ENCODE measurements at places on chromosomes 5 and 9. TPM values are rescaled to one million over a fixed set of nuclear protein-coding genes. Genes with fewer than 3 reads are reported as not detected.

- no peak for DNase-seq
Observed at GRCh38 chr5:130974021-130974683, 190.9 kb downstream of the HINT1 start.

DNA sequence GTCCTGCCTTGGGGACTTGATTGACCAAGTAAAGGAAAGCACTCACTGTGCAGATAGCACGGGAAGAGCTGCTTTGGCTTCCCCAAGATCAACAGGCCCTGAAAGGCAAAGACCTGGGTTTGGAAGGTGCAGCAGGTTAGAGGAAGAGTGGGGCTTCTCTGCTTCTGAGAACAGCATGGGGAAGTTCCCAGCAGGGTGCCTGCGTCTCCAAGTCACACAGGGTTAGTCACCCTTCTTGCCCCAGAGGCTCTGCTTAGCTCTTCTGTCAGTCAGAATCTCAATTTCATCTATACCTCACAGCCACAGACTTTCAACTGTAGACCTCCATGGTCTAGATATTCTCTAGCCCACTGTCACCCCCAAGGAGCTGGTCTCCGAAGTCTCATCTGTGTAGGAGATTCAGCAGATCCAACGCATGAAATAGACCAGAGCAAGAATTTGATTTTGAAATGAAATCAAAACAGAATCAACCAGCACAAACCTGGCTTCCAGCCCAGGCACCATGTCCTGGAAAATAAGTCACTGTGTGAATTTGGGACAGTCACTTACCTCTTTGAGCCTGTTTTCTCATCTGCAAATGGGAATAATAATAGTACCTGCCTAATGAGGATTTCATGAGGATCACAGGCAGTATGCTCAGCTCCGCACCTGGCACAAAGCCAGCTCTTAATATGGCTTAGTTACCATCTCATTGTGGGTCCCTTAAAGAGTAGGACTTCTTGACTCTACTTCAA lies 64.0 kb downstream of the SFXN1 start:
- DNase-seq = no peak

- DNase-seq = no peak
Observed at GRCh38 chr9:20395651-20396050, 226.6 kb downstream of the MLLT3 start.

DNA sequence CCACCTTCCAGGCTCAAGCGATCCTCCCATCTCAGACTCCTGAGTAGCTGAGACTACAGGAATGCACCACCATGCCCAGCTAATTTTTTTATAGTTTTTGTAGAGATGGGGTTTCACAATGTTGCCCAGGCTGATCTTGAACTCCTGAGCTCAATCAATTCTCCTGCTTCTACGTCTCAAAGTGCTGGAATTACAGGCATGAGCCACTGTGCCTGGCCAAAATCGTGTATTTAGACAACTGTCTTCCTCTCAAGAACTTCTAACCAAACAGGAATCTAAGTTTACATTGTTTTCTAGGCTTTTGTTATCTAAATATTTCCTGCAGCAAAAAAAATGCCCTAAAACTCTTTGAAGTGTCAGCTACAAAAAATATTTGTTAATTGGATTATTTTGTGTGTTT lies 78.8 kb downstream of the NLN start:
- DNase-seq = no peak

- no peak for DNase-seq
Observed at GRCh38 chr5:82068723-82069122, 96.9 kb downstream of the ATG10 start.

DNA sequence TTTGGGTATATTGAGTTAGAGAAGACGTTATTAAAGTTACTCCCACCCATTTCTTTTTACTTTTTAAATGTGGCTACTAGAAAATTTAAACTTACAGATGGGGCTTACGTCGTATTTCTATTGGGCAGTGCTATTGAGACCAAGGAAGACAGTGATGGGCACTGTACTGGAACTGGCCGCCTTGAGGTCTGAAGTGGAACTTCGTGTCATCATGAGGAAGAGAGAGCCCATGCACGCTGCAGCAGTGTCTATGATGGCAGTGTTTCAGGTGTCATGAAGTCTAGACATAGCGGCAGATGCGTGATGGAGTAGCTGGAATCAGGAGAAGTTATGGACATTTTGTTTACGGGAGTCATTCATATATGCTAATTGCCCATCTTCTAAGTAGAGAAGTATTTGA lies 143.7 kb downstream of the LRRC70 start:
- DNase-seq = no peak

DNA sequence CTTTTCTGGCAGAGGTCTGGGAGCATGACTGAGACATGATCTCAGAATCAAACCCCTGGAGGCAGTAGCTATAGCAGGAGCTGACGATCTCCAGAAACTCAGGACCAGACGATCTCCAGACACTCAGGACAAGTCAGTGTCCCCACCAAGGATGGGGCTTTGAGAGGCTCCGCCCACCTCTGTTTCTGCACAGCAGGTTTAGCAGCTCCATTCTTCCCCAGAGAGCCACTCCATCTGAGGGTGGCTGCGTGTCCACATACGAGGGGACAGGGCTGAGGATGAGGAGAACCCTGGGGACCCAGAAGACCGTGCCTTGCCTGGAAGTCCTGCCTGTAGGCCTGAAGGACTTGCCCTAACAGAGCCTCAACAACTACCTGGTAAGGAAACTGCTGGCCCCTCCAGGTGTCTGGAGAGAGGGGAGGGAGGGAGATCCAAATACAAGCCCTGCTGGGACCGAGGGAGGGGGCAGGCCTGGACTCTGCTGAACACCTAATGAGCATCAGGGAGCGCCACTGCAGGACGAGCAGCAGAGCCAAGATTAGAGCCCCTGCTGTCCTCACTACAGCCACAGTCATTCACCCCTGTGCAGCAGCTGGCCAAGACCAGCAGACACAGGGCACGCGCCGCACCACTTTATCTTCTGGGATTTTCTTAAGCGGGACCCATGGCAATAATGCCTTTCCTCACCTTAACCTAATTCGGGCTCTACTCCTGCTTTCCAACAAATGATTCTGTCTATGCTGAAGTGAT lies at the start of gene GABRP:
Gene GABRP, plus strand, starts transcription at position 228 of the 750 bp plus-strand sequence. CDS start 4,891 bp downstream, outside the sequence.
- DNase-seq = no peak

DNA sequence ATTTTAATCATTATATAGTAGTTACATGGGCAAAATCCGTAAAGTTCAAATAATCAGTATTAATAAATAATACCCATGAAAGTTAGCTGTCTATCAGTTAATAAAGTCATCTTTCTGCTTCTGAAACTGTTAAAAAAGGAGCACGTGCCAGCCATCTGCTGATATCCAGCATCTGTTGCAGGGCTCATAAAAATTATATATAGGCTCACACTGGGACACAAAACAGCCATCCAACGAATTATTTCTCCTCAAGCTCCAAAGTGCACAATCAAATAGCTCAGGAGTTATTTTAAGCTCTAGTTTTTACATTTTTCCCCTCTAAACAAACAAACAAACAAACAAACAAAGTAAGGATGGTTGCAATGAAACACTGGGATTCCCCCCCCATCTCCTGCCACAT lies 48.3 kb downstream of the MRPS27 start:
- DNase-seq = no peak

- DNase-seq = no peak
Observed at GRCh38 chr5:125148076-125148475, 401.6 kb upstream of the ZNF608 start.

GRCh38 chr9:109945573-109945972 lies 165.6 kb downstream of the PALM2AKAP2 start:
- no peak for DNase-seq

DNA sequence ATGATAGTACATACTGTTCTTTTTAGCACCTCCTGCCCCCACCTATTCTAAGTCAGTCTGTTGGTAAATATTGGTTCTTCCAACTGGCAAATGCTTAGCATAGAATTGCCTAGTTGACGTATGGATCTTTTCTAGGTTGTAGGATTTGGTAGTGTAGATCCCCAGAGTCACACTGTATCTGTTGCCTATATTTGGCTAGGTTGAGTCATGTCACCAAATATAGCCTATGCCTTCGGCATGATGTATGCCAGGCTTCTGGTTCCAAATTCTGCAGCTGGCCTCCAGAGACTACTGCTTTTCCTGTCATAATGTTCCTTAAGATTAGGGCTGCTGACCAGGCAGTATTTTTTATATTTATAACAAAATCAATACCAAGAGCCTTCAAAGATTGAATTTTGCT lies 38.2 kb downstream of the CPEB4 start:
- no peak for DNase-seq

GRCh38 chr5:61667525-61668218 lies 335.6 kb downstream of the ZSWIM6 start:
- DNase-seq = no peak

DNA sequence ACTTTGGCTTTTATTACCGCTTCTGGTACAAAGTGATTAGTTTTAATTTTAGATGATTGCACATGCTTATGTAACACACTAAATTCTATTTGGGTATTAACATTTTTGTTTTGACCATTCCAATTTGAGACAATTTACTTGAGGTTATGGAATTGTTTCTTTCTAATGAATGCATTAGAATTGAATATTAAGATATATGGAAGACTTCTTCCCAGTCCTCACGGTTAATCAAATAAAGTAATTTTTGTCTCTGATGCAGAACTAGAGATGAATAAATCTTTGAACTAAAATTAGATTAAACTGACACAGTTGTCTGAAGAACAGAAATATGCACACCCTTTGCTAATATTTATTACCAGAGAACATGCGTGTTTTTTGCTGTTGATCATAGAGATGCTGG lies 127.1 kb upstream of the FBXL17 start:
- no peak for DNase-seq

GRCh38 chr5:34657274-34657921 lies 1.3 kb downstream of the RAI14 start:
- no peak for DNase-seq

- no peak for DNase-seq
Observed at GRCh38 chr5:58040044-58040443, 419.8 kb downstream of the PLK2 start.

DNA sequence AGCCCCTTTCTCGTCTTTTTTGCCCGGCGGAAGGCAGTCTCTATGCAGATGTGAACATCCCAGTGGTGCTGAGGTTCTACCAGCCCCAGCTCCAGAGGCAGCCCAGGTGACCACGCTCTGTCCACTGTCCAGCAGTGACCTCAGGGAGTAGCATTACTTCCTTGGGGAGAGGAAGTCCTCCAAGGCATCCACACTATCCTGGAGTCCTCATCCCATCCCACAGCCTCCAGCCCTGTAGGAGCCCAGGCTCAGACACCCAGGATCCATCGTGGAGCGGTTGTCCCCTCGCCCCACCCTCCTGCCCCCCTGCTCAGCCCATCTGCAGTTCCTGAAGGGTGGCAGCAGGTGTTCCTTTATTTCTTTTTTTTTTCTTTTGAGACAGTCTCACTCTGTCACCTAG lies 294.5 kb upstream of the IRX4 start:
- DNase-seq = no peak

- DNase-seq = no peak
Observed at GRCh38 chr5:112878760-112879159, 17.7 kb downstream of the SRP19 start.

GRCh38 chr5:15737871-15738664 lies 238.1 kb downstream of the FBXL7 start:
- no peak for DNase-seq

Gene C5orf15
- 33.4 TPM for total RNA-seq

Gene BRINP1
- total RNA-seq = not detected

Gene ZDHHC11
- 3.0 TPM for total RNA-seq

Gene CTXN3
- not detected for total RNA-seq

Gene PCDHA3
- total RNA-seq = 0.98 TPM

Gene TAF11L8
- not detected for total RNA-seq

Gene VLDLR
- 10.8 TPM for total RNA-seq

Gene ENTPD8
- not detected for total RNA-seq

Gene TMEM141
- 70.8 TPM for total RNA-seq

Gene FSTL4
- total RNA-seq = not detected

Gene NIPAL4
- total RNA-seq = 5.7 TPM

Gene C9orf50
- 1.0 TPM for total RNA-seq

Gene DND1
- 2.7 TPM for total RNA-seq

Gene F2RL1
- total RNA-seq = 0.20 TPM

Gene NMUR2
- not detected for total RNA-seq

All from tibial nerve (tissue), 4 donors.